ENCODE measurements at places on chromosomes 7 and 10. TPM values are rescaled to one million over a fixed set of nuclear protein-coding genes. Genes with fewer than 3 reads are reported as not detected.

- no peak for DNase-seq
These were observed 507.8 kb downstream of the SORCS3 start for GRCh38 chr10:105148921-105149320.

DNA sequence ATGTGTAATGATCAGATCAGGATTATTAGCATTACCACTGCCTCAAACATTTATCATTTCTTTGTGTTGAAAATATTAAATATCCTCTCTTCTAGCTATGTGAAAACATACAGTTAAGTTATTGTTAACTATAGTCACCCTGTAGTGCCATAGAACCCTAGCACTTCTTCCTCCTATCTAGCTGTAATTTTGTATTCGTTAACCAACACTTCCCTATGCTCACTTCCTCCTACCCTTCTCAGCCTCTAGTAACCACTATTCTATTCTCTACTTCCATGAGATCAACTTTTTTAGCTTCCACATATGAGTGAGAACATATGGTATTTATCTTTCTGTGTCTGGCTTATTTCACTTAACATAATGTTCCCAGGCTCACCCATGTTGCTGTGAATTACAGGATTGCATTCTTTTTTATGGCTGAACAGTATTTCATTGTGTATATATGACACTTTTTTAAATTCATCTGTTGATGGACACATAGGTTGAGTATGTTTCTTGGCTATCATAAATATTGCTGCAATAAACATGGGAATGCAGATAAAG lies 132.7 kb upstream of the RHOBTB1 start:
- DNase-seq, result no peak

HMX3 gene
- polyA plus RNA-seq, result not detected

GRCh38 chr7:151139071-151139790 lies 28.3 kb downstream of the GBX1 start:
- no peak for DNase-seq

GRCh38 chr7:32531402-32531801 lies 36.1 kb downstream of the AVL9 start:
- DNase-seq, result no peak

- no peak for DNase-seq
These were observed at the start of gene FAM171A1 for GRCh38 chr10:15370856-15371701. FAM171A1 (minus strand) TSS chr10:15371289; CDS start chr10:15371052, 237 bp downstream.

DNA sequence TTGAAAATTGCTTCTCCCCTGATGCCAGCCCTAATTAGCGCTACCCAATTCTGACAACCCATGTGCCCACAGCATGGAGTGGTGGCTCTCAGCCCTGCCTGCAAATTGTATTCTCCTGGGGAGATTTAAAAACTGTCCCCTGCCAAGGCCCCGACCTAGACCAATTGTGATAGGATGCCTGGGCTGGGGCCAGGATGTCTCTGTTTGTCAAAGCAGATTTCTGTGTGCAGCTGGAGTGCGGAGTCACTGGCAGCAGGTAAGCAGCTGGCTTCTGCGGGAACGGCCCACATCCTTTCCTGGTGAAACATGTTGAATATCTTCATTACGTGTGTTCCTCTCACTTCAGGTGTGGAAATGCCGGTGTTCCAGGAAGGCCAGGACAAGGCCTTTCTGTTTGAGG lies 238.6 kb downstream of the WDR37 start:
- no peak for DNase-seq

WNT8B gene
- polyA plus RNA-seq, result 0.99 TPM

GRCh38 chr10:111822661-111823060 lies 360.9 kb downstream of the GPAM start:
- DNase-seq, result no peak

- no peak for DNase-seq
These were observed 6.5 kb upstream of the VWC2 start for GRCh38 chr7:49766966-49767365.

- DNase-seq, result no peak
These were observed 3.2 kb upstream of the FAM241B start for GRCh38 chr10:69626826-69627225.

- DNase-seq, result no peak
These were observed 18.6 kb downstream of the ALDH18A1 start for GRCh38 chr10:95637911-95638310.

MGAM2 gene
- 0.56 TPM for polyA plus RNA-seq

BAG3 gene
- polyA plus RNA-seq, result 26.0 TPM

EPHA1 gene
- polyA plus RNA-seq, result 4.1 TPM

- DNase-seq, result no peak
These were observed 67.8 kb downstream of the TBX20 start for GRCh38 chr7:35185908-35186731.

DNA sequence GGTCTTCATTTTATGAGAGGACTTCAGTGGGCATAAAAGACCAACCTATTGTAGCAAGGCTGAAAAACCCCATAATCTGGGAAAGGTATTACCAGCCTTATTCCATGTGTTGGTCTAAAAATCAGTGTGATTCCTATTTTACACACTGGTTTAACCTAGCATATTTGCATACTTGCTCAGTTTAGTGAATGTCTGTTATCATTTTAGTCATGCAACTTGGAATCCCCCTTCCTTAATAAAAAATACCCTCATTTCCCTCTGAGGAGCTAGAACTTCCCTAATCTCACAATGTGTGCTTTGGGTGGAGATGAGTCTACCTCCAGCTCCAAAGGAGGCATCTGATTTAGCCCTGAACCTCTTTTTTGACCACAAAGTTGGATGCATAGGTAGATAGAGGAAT lies 312.8 kb upstream of the SORCS1 start:
- no peak for DNase-seq

DNA sequence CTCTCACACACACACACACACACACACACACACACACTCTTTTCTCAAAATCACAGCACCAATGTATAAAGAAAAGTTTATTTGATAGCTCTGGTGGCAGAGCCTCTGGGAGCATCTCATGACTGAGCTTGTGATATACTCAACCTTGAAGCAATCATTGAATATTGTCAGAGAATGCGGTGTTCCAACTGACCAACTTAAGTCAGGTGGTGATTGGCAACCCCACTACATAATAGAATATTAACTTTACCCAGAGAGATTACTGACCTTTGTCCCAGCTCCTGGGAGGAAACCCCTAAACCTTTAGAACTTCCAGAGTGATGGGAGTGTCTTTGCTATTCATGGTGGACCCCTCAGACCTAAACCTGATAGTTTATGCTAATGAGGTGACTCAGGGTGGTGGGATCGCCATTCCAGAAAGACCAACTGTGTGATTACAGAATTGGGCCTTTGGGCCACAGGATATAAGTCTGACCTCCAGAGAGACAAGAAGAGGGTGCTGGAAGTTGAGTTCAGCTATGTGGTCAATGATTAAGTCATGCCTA lies 143.1 kb downstream of the OTUD1 start:
- DNase-seq, result no peak

DNA sequence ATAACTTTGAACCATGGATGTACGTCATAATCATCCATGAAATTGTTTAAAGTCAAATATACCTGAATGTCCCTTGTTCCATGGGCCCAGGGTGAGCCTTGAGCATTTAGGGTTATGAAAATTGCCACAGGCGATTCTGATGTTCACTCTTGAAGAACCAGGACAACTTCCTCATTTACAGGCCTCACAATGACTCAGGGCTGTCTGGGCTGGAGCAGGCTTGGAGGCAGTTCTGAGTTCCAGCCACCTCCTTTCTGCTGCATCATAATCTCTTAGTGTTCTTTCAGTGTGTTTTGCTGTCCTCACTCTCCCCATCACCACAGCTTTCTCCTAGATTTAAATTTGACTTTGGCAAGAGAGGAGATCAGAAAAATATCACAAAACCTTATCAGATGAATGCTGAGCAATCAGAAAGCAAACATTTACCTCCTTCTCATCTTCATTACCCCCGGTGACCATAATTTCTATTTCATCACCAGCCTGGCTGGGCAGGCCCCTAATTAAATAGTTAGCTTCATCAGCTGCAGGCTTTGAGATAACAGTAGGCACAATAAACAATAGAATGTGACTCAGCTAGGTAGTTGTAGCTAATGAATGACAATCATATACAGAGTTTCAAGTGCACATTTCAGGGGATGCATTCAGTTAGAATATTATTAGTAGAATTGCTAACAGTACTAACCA lies 571.0 kb downstream of the SH2D4B start:
- DNase-seq, result no peak

- DNase-seq, result no peak
These were observed 12.8 kb upstream of the CRHR2 start for GRCh38 chr7:30694774-30695721.

DNA sequence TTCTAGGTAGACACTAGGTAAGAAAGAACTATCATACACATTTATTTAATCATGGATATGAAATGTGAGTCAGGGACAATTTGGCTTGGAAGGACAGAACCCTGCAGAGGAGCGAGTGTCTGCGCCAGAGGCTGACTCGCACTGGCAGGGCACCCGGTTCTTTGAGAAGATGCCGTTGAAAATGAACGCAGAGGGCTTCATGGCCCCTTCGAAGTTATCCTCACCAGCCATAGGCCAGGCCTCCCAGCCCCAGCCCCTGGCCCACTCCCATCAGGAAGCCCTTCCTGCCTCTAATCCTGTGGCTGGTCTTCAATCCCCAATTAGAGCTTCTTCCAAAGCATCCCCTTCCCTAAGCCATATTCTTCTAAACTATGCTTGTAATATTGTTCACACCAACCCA lies 239.8 kb downstream of the TCERG1L start:
- no peak for DNase-seq

DNA sequence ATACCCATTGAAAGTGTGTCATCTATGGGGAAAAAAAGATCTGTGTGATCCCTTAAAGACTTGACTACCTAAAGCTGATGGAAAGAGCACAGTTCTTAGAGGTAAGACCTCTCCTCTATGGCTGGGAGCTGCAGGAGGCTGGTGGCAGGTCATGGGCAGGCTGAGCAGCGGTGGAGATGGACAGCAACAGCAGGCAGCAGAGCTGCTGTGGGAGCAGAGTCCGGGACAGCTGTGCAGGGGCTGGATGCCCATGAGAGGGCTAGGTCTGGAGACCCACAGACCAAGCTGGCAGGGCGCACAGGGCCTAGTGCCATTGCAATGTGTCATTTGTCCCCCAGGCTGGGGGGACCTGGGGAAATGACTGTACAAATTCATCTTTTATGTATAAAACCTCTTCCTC lies 13.4 kb upstream of the EPHA1 start:
- no peak for DNase-seq

DNA sequence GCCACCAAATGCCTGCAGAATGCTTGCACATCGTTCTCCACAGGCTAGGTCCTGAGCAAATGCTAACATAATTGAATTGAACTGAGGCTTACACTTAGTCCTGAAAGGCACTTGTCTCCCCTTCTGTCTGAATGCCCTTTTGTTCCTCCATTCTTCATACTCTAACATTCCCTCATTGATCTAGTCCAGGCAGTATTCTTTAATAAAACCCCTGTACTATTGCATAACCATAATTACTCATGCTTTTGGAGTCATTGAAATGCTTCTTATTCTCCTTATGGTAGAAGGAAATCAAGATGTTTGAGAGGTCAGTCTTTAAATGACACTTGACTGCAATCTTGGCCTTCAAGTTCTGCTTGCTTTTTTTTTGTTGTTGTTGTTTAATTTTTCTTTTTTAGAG lies 7.1 kb downstream of the PI4K2A start:
- DNase-seq, result no peak

OPN1SW gene
- 1.3 TPM for polyA plus RNA-seq

- no peak for DNase-seq
These were observed 130.7 kb upstream of the NAMPT start for GRCh38 chr7:106415433-106415832.

DNA sequence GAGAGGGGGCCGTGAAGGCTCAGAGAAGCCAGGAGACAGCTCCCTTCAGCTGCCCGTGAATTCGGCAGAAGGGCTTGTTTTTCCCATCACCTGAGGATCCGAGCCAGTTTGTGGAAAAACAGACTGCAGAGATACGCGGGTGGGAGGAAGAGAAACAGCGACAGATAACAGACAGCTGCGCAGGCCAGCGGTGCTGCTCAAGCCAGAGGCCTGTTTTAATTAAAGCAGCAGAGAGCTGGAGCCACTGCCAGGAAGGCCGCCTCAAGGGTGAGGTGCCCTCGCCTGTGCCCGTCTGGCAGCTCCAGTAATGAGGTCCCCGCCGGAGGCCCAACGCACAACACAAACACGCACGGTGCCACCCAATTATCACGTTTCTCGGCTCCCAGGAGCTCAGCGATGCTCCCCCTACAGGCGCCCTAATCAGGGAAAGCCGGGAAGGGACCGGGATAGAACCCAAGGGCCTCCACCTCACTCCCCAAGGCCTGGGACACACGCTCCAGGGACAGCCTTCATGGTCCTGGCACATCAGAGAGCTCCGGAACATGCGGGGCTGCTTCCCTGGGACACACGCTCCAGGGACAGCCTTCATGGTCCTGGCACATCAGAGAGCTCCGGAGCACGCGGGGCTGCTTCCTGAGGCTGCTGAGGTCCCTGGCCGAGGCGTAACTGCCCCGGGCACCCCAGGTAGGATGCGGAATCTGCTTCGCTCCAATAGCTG lies 60.6 kb upstream of the DNAAF5 start:
- DNase-seq, result no peak

- DNase-seq, result no peak
These were observed 131.0 kb upstream of the PPP2R2D start for GRCh38 chr10:131769571-131770410.

PGAM2 gene
- 0.26 TPM for polyA plus RNA-seq

DNA sequence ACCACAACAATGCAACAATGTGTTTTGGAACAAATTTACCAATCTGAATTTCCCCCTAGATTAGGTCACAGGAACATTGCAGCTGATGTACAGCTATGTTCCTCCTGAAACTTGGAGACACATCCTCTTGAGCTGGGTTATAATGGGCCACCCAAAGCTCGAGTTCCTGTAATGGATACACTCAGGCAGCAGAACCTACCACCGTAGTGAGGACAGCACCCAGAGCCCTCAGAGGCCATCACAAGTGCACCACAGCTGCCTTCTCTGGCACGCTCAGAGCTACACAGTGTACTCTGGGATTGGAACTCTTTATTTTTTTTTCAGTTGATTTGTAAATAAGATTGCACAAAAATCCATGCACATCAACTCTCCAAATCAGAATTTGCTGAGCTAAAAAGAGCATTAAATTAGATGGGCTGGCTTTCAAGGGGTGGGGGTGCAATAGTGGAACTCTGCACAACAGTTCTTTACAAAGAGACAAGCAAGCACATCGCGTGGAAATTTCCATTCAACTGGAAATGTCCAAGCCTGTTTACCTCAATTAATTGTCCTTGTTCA lies 56.7 kb downstream of the EGFR start:
- no peak for DNase-seq

- DNase-seq, result peak; percentile 1
These were observed 687.8 kb downstream of the IPMK start for GRCh38 chr10:57579926-57580325.

DNA sequence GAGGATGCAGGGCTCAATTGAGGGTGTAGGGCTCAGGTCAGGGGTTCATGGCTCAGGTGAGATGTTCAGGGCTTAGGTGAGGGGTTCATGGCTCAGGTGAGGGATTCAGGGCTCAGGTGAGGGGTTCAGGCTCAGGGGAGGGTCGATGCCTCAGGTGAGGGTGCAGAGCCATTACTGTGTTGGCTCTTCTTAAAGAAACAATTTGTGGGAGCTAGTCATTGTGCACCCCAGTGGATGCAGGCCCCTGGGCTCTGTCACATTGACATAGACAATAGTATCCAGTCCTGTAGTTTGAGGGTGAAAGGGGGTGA lies 86.7 kb downstream of the ADCY1 start:
- no peak for DNase-seq

Measured in left renal pelvis (tissue), 4 donors.